Activated CD8-positive, alpha-beta memory T cell treated with anti-CD3 and anti-CD28 coated beads for 1 hour (primary cell): ENCODE measurements at places on chromosomes 2 and 18.

- DNase-seq: no peak
Measured at GRCh38 chr2:168338292-168338691, 90.9 kb upstream of the STK39 start.

DNA sequence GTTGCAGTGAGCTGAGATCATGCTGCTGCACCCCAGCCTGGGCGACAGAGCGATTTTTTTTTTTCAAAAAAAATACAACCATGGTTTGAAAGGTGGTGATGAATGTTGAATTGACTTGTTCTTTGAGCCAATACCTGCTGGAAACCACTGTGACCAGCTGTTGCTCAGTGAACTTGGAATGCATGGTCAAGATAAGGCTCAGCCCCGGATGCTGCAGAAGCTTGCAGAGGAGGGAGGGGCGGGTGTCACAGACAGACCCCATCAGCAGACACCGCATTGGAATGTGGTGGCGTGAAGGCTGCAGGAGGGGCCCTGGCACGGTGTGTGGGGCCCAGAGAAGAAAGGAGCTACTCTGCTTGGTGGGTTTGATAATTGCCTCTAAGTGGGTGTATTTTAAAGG is 91.6 kb downstream of the ITGB1BP1 start:
- DNase-seq: no peak

DNA sequence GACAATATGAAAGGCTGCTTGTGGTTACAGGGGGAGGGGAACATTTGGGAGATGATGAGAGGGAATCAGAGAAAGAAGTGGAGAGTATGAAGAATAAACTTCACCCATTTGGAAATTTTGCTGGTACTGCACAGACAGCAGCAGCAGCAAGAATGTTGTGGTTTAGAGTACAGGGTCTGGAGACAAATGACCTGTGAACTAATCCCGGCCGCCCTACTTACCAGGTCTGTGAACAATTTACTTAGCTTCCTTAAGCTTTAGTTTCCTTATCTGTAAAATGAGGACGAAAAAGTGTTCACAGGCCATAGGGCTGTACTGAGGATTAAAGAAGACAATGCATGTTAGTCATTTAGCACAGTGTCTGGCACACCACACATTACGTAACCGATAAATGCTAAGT is 685.4 kb upstream of the CELF4 start:
- DNase-seq: no peak

GRCh38 chr2:64996871-64997307 is 7.7 kb downstream of the SLC1A4 start:
- no peak for DNase-seq

DNA sequence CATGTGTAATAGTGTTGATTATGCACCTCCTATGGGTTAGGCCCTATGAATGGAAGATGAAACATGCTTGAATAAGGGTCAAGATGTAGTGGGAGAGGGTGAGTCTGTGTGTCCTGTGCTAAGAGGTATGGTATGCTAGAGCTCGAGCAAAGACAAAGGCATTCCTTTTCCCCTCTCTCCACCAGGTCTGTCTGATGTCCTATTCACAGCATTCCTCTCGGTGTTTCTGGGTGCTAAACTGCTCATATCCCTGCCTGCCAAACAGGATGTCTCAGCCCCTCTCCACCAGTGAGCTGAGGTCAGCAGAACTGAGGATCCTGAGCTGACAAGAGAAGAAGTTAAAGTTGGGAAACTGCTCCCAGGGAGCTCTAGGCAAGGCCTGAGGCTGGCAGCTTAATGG is 344.9 kb downstream of the TSN start:
- DNase-seq: no peak
